ENCODE measurements at places on chromosomes 11 and 22.

GRCh38 chr11:1542267-1542666, 29.8 kb downstream of the DUSP8 start:
- no peak for DNase-seq

DNA sequence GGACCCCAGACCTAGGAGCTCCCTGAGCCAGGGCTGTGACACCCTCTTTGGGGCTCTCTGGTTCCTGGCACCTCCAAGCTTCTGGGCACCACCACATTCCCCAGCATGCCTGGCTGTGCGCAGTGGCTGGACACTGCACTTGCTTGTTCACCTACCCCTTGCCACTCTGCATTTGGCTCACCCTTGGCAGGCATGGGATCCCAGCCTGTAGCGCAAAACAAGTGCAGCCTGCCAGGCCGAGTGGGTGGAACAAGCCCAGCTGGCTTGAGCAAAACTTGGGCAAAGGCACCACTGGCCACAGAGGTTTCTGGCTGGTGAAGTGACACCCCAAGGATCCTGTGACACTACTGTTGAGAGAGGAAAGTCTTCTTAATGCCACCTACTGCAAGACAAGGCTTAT, 57.3 kb downstream of the CCDC34 start:
- no peak for DNase-seq

DNA sequence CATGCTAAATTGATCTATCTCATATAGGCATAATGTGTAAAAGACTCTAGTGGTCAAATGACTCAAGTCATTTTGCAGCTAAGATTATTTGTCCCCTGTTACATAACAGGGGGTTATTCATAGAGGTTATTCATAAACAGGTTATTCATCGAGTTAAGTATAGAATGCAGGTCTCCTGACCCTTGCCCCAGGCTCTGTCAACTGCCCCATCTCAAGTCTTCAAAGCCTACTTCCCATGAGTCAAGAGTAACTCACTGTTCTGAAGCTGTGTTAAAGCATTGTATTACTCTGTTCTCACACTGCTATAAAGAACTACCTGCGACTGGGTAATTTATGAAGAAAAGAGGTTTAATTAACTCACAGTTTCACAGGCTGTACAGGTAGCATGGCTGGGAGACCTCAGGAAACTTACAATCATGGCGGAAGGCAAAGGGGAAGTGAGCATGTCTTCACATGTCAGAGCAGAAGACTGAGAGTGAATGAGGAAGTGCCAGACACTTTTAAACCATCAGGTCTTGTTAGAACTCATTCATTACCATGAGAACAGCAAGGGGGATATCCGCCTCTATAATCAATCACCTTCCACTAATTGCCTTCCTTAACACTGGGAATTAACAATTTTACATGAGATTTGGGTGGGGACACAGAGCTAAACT, 226.2 kb upstream of the BLID start:
- DNase-seq: no peak

GRCh38 chr11:120034176-120034875, 103.6 kb downstream of the TRIM29 start:
- no peak for DNase-seq

- DNase-seq: no peak
Measured at GRCh38 chr11:358129-358800, 11.0 kb upstream of the B4GALNT4 start.

DNA sequence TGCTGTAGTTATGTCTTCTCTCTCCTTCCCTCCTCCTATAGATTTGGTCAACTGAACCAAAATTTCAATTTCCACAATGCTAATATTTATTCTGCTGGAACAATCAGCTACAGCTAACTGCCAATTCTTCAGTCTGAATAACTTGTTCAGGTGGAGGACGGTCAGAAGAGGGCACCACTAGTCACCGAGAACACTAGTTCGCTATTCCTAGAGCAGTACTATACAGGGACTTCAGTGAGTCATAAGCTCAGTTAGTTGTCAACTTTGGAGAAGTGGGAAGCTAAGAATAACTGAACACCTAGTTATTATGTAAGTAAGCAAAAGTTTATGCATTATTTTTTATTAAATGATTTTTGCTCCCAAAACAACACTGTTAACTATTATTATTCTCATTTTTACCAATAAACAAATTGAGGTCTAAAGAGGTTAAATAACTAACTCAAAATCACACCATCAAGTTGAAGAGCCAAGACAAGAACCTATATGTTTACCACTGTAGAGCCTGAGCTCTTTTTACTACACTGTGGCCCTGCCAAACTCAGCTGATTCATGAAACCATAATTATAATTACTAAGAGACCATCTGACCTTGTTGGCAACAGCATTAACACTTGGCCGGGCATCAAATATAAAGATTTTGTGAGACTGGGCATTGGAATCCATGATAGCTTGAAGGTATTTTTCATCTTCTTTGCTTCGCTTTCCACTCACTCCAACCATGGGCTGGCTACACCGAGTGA, 59.0 kb downstream of the CEP57 start:
- no peak for DNase-seq

- no peak for DNase-seq
Measured at GRCh38 chr22:30332994-30333706, 6.4 kb upstream of the TBC1D10A start.

DNA sequence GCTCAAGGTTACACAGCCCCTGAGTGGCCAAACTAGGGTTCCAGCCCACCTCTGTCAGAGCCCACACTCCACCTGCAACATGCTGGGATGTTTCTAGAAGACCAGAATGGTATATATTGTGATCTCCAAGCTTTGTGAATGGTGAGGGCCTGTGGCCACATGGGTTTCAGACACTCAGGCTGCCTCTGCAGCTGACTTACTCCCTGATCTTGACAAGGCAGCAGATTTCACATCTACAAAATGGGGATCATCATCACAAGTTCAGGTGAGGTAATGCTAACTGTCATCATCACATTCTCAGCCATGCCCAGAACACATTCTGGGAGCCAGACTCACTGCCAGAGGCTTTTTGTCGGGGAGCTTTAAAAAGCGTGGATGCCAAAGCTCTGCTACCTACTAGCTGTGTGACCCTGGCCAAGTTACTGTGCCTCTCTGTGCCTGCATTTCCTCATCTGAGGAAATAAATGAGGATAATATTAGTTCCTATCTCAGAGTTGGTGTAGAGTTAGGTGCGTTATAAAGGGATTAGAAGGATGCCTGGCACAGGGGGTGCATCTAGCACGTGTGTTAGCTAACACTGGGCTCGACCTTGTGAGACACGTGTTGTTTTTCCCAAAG, 24.9 kb upstream of the WNT11 start:
- DNase-seq: no peak

- peak; percentile 53 for DNase-seq
Measured at GRCh38 chr11:45918331-45918941, 759 bp upstream of the PEX16 start.

GRCh38 chr11:69071086-69071800, 22.5 kb downstream of the TPCN2 start:
- no peak for DNase-seq
